ENCODE measurements at places on chromosomes 7 and 10. TPM values are rescaled to one million over a fixed set of nuclear protein-coding genes. Genes with fewer than 3 reads are reported as not detected.

ZNF467 gene
- 0.68 TPM for total RNA-seq

AUTS2 gene
- 15.0 TPM for total RNA-seq

PLXDC2 gene
- total RNA-seq, result 3.0 TPM

ZNF316 gene
- total RNA-seq, result 11.5 TPM

AKR1D1 gene
- not detected for total RNA-seq

All from hair follicular keratinocyte (primary cell).